Stimulated activated CD8-positive, alpha-beta memory T cell treated with anti-CD3 and anti-CD28 coated beads, Interleukin-15, amount 100 ng/mL, for 24 hours (primary cell): ENCODE measurements at places on chromosomes 4 and X.

GRCh38 chr4:60682901-60683300, 517.2 kb upstream of the ADGRL3 start:
- no peak for DNase-seq

GRCh38 chr4:23455456-23456158, 434.2 kb downstream of the PPARGC1A start:
- DNase-seq, result no peak

DNA sequence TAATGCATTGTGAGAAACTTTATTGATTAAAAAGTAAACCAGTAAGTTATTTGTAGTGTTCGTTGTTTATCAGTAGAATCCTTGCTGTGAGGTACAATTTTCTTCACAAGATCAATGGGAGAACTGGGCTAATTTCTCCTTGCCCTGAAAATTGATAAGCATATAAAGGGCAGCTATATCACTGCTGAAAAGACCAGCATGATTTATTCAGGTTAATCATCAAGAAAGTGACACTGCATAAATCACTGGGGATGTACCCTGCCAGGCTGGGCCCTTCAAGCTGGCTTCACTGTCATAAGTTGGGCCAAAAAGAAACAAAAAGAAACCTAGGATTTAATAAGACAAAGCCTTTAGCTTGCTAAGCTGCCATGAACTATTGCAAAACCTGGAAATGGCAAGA, 746.7 kb downstream of the STPG2 start:
- no peak for DNase-seq

DNA sequence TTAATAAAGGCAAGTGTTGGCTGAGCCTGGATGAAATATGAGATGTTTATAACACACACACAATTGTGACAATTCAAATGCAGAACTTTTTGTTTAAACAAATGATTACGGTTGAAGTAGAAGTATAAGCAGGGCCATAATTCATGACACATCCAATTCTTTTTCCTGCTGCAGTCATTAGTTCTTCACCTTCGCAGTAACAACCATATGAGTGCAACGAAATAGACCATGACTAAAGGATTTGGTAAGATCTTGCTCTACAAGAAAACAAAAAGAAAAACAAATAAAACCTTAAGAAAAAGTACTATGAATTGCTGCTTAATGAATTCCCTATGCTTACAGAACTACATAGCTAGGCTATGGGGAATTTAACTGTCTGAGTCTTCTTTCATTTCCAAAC, 13.9 kb upstream of the BMPR1B start:
- DNase-seq, result no peak

DNA sequence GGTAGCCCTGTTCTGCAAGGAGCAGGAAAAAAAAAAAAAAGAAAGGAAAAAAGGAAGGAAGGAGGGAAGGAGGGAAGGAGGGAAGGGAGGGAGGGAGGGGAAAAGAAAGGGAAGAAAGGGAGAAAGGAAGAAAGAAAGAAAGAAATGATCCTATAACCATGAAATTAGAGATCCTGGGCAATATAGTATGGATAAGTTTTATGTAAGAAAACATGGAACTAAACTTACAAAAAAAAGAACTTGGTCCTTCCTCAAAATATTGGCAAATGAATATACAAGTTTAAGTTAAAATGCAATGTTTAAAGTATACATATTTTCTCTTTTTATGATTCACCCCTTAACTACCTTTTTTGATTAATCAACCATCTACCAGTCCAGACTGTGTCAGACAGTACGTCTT, 18.9 kb downstream of the BBS7 start:
- no peak for DNase-seq

GRCh38 chr4:26622913-26623312, 39.0 kb downstream of the TBC1D19 start:
- DNase-seq, result no peak

DNA sequence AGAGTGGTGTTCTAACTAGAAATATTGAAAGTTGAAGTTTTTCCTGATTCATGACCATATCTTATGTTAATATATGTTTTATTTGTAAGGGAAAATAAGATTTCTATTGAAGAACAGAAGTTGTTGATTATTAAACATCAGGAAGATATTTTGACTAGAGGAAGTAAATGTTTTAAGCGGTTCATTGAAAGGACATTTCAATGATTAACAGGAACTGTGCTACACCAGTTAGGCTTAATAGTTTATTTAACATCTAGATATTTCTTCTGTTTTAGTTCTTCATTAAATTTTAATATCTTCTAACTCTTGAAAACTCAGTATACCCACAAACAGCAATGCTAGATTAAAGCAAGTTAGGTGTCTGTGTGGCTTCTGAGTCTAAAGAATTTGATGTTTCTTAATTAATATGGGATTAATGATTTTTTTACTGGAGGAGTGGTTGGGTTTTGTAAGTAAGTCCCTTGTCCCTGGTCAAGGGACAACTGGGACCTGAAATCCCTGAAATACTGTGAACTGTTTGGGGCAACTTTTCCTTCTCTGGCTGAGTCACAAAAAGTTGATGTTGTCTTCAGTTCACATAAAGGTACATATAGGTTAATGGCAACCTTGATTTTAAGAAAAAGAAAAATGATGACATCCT, 42.9 kb upstream of the CYP4V2 start:
- no peak for DNase-seq

GRCh38 chrX:79287724-79288123, 79.4 kb downstream of the ITM2A start:
- no peak for DNase-seq

GRCh38 chr4:79209822-79210635, 115.8 kb downstream of the NAA11 start:
- no peak for DNase-seq

DNA sequence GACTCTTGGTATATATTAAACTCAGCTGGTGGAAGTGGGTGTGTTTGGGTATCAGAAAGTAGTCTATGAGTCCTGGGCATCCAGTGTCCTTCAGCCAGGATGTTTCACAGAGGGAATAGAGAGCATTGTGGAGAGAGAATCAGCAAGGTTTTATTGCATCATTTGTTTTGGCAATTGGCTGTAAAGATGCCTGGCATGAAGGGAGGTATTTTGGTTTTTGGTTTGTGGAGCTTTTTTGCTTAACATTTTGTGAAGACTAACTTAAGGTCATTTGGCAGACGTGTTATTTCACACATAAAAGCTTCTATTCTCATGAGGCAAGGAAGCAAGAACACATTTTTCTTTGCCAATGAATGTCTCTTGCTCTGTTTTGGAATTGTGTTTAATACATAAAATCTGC, 71.1 kb downstream of the DCLK2 start:
- no peak for DNase-seq

DNA sequence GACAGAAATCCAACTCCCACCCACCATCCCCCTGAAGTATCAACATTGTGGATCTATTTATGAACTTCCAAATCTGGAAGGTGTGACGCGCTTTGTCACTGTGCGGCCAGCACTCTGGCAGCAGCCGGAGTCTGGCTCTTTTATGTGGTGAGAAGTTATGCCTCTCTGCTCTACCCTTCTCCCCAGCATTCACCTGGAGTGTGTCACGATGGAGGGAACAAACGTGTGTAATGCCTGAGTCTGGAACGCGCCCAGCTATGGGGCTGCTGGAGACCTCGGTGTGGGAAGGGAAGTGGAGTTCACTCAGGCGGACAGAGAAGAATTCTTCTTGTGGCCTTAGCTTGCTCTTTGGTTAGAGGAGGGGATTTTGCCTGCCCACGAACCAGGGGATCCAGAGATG, 222.1 kb upstream of the RPL34 start:
- DNase-seq, result no peak

DNA sequence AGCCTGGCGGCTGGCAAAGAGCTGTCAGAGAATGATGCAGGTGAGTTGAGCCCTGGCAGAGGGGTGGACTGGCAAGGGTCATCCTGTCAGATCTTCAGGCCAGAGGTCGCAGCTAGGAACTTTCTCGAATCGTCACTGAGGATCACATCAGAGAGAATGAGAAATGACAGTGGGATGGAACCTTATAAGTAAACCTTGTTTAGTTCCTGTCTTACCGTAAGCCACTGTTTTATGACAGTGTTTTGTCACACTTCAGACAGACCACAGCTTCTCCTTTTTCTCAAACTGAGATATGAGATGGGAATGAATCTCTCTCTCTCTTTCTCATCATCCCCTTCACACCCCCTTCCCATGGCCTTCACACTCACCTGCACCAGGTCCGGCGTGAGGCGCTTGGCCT, 9.3 kb downstream of the DIPK2B start:
- DNase-seq, result no peak

DNA sequence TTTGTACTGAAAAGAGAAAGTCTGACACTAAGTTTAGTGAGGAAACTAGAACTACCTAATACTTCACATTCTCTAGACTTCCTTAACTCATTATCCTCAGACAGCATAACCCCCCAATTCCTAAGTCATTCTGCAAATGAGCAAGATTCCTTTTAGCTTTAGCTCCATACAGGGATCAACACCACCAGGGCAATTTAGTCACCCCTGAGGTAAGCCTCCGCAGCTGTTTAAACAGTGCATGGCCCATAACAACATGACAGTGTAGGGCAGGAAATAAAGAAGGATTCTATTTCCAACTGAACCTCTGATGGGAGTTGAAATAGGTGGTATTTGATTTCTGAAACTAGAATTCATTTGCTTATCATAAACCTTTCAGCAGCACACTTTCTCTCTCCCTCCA, 112.8 kb upstream of the DKK2 start:
- DNase-seq, result no peak

DNA sequence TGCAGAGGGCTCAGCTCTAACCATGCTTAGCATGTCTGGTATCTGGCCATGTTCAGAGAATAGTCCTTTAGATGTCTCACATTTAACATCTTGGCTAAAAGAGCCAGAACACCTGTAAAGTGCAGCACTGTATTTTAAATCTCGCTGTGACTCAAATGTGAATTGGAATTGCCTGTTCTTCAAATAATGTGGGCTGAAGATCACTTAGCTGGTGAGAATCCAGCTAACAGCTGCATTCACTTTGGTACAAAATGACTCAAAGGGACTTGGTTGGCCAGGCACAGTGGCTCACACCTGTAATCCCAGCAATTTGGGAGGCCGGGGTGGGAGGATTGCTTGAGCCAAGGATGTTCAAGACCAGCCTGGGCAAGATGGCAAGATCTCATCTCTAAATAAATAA, 63.5 kb upstream of the PLAC8 start:
- DNase-seq, result no peak

DNA sequence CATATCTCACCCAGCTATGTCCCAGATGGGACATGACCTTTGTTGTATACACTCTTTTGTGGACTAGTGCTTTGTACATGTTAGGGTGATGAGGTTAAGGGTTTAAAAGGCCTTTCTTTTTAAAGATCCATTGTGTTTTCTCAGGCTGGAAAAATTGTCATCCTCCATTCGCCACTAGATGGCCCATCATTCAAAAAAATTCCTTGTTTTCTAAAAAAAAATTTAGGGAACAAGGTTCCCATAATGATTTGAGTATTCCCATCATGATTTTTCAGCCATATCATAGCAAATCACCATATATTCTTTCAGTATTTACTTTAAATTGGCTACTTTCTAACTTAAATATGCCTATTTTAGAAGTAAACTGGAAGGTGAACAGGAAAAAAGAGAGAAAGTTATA, 91.9 kb upstream of the TMEM164 start:
- DNase-seq, result no peak

GRCh38 chrX:10945498-10945897, 165.6 kb upstream of the HCCS start:
- DNase-seq, result no peak

DNA sequence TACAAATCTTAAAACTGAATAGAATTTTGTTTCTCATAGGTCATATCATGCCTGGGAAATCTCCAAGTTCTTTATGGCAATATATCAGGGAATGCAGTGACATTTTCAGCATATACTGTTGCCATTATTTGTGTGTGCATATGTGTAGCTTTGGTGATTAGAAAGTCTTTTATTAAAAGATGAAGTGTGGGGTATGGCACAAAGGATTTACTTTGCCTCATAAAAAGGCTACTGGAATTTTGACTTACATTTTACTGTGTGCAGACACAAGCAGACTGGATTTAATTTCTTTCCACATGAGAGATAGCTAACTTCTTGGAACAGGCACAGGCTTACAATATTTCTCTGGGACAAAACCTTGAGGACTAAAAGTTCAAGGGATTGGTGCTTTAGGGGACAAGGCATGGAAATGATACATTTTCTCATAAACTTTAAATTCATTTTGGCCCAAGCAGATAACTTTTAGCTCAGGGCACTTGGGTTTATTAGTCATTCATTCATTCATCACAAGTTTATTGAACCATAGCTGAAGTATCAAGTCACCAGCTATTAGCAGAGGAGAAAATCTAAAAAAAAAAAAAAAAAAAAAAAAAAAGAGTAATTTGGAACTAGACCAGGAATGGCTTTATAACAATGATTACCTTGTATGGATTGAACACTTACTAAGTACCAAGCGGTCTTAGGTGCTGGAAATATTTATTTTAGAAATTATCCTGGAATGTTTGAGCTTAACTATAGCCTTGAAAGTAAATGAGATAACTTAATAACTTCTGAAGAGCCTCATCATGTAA, 191.5 kb downstream of the SLIT2 start:
- no peak for DNase-seq

DNA sequence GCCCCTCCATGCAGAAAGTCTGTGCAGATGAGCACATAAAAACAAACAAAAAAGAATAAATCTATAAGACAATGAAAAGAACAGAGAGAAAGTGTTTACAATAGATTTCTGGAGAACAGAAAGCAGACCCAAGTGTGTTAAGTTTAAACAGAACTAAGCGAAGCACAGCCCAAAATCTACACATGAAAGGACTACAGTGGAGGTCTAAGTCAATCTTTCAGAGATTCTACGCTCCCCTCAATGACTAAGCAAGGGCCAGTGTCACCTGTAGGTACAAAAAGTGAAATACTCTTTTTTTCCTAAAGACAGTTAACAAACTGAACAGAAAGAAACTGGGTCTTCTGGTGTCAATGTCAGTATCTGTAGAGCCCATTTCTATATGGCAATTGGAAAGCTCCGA, 18.2 kb downstream of the CLOCK start:
- no peak for DNase-seq

DNA sequence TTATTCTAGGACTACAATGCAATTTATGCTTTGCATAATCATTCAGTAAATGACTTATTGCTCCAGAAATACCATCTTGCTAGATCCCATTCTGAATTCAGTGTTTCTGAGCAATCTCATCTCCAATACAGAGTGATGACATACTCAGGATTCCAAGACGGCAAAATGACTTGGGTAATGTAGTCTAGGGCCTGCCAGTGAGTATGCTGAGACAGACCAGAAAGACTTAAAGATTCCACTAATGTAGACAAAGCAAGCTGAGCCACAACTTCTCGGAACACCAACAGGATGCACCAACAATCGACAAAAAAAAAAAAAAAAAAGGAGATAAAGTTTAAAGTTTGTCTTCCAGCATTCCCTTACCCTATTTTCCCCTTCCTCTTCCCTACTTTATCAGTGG, 919 bp upstream of the SEC24B start:
- no peak for DNase-seq

- DNase-seq, result no peak
These were observed 67.4 kb upstream of the UGT2B10 start for GRCh38 chr4:68748181-68748991.

GRCh38 chr4:40826821-40827220, 77.1 kb downstream of the NSUN7 start:
- no peak for DNase-seq

DNA sequence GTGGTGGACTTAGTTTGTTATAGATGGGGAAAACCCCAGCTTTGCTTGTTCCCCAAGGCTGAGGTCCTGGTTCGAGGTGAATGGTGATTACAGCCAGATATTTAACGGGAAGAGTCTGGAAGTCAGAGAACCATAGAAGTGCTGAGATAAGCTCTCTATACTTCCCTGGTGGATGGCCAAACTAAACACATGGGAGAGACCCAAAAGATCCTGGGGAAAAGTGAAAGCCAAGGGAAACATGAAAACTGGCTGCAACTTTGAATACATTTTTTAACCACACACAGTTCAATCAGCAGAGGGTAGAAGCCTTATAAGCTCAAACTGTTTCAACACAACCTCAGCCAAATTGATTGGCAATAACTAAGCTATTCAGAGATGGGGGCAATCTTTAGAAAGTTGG, 29.3 kb upstream of the SRPX start:
- no peak for DNase-seq
